ENCODE measurements at places on chromosomes 2 and 18.
A peak's percentile ranks its signal among the peaks of the same experiment; 100 is the strongest.

- no peak for DNase-seq
Observed at GRCh38 chr2:19541884-19542283, 183.5 kb upstream of the OSR1 start.

GRCh38 chr2:224711859-224712665 is 4.1 kb downstream of the CCDC195 start:
- no peak for DNase-seq

GRCh38 chr2:67581751-67582150 is 184.6 kb downstream of the ETAA1 start:
- DNase-seq: no peak

DNA sequence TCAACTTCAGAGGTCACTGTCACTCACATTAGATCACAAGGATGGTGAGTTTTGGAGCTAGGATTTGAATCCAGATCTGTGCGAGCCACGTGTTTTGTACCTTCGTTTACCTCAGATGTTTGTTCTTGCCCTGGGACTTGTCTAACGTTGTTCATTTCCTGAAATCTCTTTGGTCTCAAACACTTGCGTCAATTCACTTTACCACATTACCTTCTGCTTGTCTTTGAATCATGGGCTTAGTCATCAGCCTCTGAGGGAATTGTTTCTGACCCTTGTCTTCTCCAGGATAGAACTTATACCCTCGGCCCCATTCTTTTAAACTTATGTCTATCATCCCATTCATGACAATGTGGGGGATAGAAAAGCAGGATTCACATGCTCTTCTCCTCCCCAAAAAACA is 282.7 kb downstream of the DCDC2C start:
- DNase-seq: no peak

GRCh38 chr18:21933931-21934765 is 193.6 kb downstream of the MIB1 start:
- no peak for DNase-seq

DNA sequence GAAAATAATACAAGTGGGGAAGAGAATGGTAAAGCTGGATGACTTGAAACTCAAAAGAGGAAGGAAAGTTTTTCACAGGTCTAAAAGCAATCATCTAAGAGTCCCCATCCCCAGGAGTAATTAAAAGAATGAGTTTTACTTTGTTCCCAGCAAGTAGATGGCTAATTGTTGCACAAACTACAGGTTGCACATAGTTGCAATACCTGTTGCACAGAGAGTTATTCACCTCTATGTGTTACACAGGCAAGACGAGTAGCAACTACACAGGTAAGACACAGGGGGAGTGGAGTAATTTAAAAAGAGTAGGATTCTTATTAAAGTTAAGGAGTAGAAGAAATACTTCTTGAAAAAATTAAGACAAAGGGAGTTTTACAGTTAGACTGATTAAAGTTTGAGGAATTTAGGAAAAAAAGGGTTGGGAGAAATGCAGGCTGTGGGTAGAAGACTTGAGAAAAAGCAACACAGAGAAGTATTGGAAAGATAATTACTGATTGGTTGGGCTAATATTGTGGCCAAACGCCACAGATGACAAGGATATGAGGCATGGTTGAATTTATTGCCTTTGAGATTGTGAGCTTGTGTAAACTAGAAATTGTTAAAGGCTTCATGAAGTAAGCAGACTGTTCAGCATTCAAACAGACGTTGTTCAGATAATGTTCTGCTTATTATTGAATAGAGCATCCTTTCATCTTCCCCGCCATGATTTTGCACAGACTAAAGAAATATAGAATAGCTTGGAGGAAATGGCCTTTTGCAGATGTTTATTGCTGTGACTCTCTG is 699.3 kb downstream of the NR4A2 start:
- no peak for DNase-seq

- DNase-seq: no peak
Observed at GRCh38 chr18:37274309-37275236, 291.0 kb downstream of the CELF4 start.

GRCh38 chr18:34911081-34911480 is 130.1 kb upstream of the MAPRE2 start:
- no peak for DNase-seq

DNA sequence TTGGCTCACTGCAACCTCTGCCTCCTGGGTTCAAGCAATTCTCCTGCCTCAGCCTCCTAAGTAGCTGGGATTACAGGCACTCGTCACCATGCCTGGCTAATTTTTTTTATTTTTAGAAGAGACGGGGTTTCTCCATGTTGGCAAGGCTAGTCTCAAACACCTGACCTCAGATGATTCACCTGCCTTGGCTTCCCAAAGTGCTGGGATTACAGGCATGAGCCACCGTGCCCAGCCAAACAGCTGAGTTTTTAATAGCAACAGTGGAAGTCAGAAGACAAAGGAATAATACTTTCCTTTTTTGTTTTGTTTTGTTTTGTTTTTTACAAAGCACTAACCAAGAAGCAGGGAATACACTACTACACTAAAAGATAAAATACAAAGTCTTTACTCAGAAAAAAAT is 16.9 kb downstream of the GPR75 start:
- DNase-seq: no peak

DNA sequence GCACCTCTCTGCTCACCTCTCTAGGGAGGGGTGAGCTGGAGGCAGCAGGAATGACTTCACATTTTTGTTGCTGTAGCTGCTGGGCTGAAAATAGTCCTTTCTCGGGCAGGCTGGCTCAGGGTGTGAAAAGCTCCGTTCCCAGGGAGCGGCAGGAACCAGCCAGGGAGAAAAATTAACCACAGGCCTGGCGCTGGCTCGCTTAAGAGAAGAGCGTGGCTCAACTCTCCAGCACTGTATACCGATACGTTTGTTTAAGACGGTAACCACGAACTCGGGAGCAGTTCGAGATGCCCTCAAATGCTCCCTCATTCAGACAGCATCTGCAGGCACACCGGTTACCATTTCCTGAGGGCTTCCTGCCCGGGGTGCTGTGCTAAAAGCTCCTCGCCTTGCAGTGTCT is 129.6 kb downstream of the CELF4 start:
- DNase-seq: no peak

DNA sequence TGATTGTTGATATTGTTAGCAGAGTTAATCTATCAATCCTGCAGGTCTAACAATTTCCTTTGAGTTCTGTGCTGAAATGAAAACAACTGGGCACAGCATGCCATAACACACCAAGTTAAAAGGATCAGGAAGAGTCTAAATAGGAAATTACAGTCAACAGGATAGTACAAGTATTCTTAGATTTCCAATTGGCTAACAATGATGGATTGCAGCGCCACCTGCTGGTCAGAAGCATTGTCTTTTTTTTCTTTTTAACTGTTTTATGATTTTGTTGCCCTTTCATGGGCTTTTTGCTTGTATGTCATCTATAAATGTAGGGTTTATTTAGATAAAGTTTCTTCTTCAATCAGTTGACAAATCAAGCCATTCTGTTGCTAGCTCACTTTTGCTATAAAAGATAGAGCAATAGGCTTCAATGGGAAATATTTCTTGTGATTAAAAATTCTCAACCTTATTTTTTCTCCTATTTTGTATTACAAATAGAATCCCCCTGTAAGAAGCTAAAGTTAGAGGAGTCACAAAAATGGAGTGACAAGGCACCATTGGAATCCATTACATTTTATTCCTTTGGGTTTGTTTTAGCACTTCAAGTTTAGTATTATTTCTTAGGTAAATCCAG is 40.8 kb upstream of the RPRM start:
- DNase-seq: peak; percentile 52

DNA sequence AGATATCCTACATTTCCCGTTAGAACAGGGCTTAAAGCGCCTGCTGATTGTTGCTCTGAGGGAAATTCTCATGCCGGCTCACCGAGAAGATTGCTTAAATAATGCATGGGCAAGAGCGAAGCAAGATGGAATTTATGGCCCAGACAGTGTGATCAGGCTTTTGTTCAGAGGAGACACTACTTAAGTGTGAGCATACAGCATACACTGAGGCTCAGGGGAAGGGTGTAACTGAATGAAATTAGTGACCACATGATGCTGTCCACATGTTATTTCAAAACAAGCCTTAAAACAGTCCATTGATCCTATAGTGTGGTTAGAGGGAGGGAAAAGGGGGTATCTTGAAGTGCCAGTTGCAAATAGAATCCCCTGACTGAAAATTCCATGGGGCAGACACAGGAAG is 125.5 kb downstream of the RAPGEF4 start:
- no peak for DNase-seq

DNA sequence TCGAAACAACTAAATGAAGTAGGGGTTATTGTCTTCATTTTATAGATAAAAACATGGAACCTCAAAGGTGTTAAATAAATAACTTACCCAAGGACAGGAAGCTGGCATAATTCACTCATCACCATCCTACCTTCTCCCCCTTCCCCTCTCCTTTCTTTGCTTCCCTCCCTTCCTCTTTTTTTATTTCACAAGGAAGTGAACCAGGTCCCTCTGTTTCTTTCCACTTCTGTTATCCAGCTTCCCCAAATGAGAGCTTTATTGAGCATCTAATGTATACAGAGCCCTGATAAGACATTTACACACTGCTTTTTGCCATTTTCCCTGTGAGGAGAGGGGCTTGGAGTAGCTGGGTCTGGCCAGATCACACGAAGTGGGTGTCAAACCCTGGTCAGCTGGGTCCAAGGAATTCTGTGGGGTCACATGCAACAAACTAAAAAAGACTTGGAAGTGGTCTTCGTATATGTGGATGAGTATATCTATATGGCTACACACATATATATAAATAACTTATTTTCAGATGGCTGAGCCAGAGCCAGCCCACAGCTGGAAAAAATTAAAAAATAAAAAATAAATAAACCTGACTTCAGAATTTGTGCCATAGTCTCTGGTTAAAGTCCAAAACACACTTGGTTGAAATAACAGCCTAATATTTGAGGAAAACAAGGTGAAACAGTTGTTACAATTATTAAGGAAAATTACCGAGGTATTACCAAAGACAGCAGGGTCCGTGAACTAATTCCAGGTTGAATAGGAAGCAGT is 49.3 kb upstream of the FOSL2 start:
- DNase-seq: no peak

GRCh38 chr2:170024721-170025120 is 153.2 kb upstream of the MYO3B start:
- no peak for DNase-seq

Data from NCI-H1105 (cell line).